RPMI7951 (cell line): ENCODE measurements at places on chromosomes 12 and 14. TPM values are rescaled to one million over a fixed set of nuclear protein-coding genes. Genes with fewer than 3 reads are reported as not detected.

The CD4 gene
- total RNA-seq: 3.5 and 5.4 TPM in 2 replicates

GRCh38 chr12:129987841-129988240, 84.0 kb upstream of the TMEM132D start:
- DNase-seq: no peak

The SHMT2 gene
- 89.3 and 108 TPM in 2 replicates for total RNA-seq

DNA sequence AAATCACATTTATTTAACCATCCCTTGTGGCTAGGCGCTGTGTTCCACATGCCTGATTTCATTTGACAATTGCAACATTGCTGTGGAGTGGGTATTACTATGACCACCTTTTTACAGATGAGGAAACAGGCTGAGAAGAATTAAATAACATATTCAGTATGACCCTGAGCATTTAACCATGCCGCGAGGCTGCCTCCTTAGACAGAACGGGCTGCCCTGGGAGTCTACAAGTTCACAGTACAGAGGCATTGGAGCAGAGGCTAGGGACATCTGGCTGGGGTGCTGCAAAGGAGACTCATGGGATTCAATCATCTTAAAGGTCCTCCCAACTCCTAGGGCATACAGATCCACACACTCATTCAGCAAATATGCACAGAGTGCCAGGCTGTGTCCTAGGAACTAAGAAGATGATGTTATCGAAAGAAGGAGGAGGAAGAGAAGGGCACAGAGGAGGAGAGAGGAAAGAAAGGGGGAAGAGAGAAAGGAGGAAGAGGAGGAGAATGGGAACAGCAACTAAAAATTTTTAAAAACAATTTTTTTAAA, 164.7 kb upstream of the CCND2 start:
- no peak for DNase-seq

DNA sequence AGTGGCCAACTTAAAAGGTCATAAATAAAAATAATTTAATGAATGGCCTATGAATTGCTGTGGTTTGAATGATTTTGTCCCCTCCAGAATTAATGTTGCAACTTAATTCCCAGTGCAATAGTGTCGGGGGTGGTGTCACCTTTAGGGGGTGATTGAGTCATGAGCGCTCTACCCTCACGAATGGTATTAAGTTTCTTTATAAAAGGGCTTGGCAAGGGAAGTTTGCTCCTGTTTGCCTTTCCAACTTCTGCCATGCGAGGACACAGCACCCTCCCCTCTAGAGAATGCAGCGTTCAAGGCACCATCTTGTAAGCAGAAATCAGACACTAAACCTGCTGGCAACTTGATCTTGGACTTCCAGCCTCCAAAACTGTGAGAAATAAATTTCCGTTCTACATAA, 253.3 kb downstream of the ATXN7L3B start:
- DNase-seq: no peak

GRCh38 chr14:55754471-55754870, 174.5 kb downstream of the KTN1 start:
- DNase-seq: no peak

- DNase-seq: no peak
Observed at GRCh38 chr14:68730348-68730747, 62.5 kb downstream of the ZFP36L1 start.

The LTBP2 gene
- 22.8 and 26.0 TPM in 2 replicates for total RNA-seq

DNA sequence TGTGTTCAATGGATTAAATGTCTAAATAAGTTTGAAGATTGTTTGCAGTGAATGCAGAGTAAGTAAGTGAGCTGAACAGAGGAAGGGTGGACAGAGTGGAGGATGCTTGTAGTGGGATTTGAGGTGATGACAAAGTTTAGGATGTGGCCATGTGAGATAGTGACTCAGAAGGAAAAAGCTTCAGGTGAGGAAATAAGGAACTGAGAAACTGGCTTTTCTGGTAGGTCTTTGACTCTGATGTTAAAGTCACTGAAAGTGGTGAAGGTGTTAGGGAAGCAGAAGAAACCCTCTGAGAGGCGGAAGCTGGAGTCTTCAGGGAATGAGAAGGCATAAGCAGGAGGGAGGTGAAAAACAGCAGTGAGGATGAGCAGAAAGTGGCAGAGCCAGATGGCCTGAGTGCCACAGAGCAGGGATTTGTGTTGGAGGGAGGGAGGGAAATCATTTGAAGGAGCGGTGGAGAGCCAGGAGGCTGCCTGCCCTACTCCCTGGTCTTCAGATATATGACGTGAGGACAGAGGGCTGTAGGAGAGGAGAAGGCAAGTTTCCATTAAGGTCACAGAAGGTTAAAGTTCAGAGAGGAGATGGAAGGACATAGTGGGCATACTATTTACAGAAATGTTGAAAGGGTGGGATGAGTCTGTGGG, 24.8 kb downstream of the RGS6 start:
- no peak for DNase-seq

- no peak for DNase-seq
Observed at GRCh38 chr12:65918021-65918420, 93.7 kb downstream of the HMGA2 start.

GRCh38 chr12:124041907-124042306, 68.9 kb downstream of the ZNF664 start:
- no peak for DNase-seq

The GARIN6 gene
- total RNA-seq: not detected in 2 replicates

The ADAMTS20 gene
- not detected in 2 replicates for total RNA-seq

The WNT1 gene
- total RNA-seq: not detected in 2 replicates

- no peak for DNase-seq
Observed at GRCh38 chr12:93743229-93743998, 66.2 kb downstream of the CRADD start.

DNA sequence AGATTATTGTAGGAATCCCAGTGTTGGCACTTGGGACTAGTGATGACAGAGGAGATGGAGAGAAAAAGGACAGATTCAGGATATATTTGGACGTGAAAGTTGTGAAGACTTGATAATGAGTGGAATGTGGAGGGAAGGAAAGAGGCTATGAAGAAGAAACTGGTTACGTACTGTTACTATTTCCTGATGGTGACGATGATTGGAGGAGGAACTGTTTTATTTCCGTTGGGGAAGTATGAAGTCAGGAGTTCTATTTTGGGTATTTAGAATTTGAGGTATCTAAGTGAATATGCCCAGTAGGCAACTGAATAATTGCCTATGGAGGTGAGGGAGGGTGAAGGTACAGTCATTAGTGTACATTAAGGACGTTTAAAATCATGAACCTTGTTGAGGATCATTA, 207.2 kb downstream of the TMTC2 start:
- DNase-seq: no peak

GRCh38 chr12:45483571-45483970, 245.9 kb upstream of the ARID2 start:
- peak; percentile 7 for DNase-seq

DNA sequence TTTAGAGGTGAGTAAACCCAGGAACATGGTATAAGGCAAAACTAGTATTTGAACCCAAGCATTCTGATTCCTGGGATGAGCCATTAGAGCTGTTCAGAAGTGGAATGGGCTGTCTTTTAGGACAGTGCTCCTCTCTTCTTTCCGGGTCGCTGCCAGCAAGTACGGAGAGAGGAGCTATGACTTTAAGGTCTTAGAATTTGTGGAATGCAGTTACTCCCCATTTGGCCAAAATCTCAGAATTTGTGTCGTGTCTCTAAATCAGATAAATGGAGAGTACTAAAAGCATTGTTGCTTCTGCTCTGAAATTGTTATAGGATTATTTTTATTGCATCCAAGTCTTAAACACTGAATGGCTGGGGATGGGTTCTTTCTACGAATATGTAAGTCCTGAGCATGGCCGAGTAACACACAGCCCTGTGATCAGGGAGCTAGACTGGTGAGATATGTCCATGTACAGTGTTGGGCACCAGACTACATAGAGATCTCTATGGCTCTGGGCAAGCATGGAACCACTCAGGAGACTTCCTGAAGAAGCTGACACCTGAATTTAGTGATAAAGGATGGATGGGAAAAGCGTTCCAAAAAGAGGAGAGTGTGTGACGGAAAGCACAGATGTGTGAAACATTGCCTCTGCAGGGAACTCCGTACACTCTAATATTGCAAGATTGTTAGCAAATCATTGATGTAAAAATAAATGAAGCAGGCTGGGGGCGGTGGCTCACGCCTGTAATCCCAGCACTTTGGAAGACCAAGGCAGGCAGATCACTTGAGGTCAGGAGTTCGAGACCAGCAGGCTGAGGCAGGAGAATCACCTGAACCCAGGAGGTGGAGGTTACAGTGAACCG, 184.7 kb downstream of the SRGAP1 start:
- DNase-seq: no peak

DNA sequence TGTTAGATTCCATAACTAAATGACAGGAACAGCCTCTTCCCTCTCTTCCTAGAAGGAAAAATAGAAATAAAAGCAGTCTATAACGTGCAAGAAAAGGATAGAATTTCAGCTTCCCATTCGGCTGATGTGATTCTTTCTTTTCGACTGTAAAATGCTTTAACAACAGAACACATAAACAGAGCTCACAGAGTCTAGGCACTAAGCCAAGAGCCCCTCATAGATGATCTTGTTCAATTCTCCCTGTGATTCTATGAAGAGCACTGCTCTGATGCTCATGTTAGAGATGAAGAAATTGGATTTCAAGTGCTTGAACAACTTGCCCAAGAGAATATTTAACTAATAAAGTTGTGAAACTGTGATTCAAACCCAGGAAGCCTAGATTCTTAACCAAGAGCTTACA, 232.7 kb downstream of the RPAP3 start:
- no peak for DNase-seq

DNA sequence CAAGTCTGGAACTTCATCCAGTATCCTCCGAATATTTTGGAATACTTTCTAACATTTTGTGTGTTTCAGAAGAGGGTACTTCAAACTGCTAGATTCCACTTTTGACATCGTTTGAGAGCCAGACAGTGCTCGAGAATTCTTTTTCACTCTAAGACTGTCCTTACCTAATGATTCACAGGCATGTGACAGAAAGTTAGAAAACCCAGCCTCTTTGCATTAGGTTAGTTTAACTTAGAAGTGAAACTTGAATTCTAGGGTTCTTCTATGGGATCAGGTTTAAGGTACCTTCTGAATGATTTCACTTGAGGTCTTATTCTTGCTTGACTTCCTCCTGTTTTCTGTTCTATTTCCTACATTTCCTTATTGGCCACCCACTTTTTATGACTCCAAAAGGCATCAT, 431.8 kb downstream of the SLC6A15 start:
- DNase-seq: no peak

GRCh38 chr12:52655251-52655650, 3.2 kb upstream of the KRT2 start:
- no peak for DNase-seq

DNA sequence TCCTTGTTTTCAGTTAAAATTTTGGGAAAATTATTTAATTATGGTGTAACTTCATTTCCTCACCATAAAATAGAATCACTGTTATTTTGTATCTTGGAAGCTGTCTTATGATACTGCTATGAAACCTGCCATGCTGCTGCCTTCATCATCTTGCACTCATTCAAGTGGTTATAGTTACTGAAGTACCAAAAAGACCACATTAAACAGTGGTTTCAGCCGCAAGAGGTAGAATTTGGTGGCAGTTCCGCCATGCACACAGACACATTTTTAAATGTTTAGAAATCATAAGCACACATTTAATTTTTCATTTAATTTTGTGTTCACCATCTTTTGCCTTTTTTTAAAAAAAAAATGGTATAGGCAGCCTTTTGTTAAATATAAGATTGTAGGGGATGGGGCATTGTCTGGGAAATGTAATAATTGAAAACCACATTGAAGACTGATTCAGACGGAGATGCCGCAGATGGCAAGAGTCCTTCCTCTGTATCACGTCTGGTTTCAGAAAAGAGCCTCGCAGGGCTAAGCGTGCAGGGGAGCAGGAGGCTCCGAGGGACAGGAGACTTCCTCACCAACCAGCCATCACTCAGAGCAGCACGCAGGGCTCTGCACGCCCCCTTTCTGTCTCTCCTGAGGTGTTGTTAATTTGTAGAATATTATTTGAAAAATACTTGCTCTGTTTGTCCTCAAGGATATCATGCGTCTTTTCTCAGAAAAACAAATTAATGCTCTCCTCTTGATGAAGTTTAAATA, 115.2 kb upstream of the PELI2 start:
- DNase-seq: no peak

The TMEM229B gene
- 3.7 TPM in 2 replicates for total RNA-seq

GRCh38 chr14:99127651-99128167, 144.3 kb downstream of the BCL11B start:
- DNase-seq: peak; percentile 42

- peak; percentile 95 for DNase-seq
Observed at GRCh38 chr12:19978193-19978592, 390.1 kb upstream of the PDE3A start.

DNA sequence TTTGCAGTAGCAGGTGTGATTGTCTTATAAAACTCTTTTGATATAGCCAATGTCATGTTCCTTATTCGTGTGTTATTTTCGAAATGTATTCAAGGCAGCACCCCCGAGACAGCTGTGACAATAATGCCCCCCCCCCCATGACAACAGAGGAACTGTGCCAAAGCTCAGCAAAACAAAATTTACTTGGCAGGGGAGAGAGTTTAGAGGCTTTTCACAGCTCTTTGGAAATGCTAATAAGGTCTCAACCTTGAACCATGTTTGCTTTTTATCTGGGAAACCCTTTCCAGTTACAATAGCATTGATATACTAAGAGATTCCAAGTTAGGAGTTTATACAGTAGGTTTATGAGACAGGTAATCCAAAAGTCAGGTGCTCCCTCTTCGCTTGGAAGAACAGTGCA, 56.4 kb upstream of the USP44 start:
- DNase-seq: no peak

- no peak for DNase-seq
Observed at GRCh38 chr14:76908834-76909233, 82.6 kb downstream of the LRRC74A start.

DNA sequence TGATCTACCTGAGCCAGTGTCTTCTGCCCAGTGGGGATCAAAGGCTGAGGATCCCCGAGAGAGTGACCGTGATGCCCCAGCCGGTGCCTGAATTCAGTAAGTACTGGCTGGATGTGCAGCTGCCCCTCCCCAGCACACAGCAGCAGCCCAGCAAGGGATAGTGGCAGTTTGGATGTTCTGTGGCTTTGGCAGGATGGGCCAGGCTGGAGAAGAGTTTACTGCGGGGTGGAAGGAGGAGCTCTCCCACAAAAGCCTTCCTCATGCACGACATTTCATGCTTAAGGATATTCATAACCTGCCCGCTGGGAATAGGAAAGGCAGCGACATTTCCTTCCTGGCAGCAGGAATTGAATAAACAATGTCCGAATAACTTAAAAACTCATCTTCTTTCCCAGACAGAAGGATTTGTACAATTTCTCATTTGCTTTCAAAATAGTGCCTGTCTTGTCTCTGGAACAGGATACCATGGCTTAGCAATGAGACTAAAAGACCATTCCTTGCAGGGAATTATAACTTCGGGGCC, 135.6 kb upstream of the PRMT8 start:
- DNase-seq: no peak

DNA sequence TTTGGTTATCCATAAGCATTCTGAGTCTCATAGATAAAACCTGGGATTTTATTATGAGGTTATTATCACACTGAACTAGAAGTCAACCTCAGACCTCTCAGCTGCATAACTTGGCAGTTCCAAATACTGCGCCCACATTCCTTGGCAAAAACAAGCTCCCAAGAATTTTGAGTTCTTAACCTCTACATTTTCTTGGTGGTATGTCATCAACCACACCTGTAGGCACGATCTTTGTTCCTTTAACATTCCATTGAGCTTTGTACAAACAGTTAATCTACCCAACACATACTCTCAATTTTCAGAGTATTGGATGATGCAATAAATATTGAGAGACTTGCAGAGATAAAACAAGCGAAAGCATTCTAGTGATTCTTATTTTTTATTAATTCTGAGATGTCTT, 371.8 kb upstream of the PRICKLE1 start:
- peak; percentile 88 for DNase-seq
